ENCODE measurements at places on chromosomes 11 and 22.

DNA sequence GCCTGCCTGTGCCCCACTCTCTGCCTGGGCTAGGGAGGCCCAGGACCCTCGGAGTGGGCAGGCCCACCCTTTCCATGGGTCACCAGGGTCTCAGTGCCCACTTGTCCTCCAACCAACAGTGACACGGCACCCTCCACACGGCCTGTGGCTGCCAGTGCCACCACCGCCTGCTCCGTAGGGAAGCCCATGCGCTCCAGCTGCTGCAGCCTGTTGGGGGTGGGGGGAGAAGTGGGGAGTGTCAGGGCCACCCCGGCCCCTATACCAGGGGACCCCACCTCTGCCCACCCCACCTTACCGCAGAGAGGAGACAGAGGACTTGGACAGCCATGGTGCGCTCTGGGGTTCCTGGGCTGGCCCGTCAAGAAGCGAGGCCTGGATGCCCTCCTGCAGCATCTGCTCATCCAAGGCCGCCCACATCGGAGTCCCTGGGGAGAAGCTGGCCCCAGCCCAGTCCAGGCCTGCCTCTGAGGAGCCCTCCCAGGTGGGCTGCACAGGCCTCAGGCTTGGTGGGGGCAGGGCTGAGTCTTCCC is 7.7 kb downstream of the RHBDD3 start:
- no peak for DNase-seq

GRCh38 chr22:50189849-50190181 is 4.1 kb downstream of the TRABD start:
- DNase-seq, result no peak

GRCh38 chr11:29260939-29261705 is 755.7 kb downstream of the KCNA4 start:
- DNase-seq, result peak; percentile 12

- no peak for DNase-seq
Observed at GRCh38 chr11:79963856-79964645, 523.2 kb upstream of the TENM4 start.

GRCh38 chr11:45028911-45029682 is 78.4 kb upstream of the TP53I11 start:
- no peak for DNase-seq

Measured in H54 (cell line).